Activated CD4-positive, alpha-beta T cell treated with anti-CD3 and anti-CD28 coated beads for 36 hours (primary cell): ENCODE measurements at places on chromosomes 2 and 18. TPM values are rescaled to one million over a fixed set of nuclear protein-coding genes. Genes with fewer than 3 reads are reported as not detected.
A peak's percentile ranks its signal among the peaks of the same experiment; 100 is the strongest.

- DNase-seq: no peak
Observed at GRCh38 chr2:235378944-235379343, 114.9 kb upstream of the AGAP1 start.

GRCh38 chr18:27661320-27662018, 476.4 kb upstream of the CHST9 start:
- no peak for DNase-seq

DNA sequence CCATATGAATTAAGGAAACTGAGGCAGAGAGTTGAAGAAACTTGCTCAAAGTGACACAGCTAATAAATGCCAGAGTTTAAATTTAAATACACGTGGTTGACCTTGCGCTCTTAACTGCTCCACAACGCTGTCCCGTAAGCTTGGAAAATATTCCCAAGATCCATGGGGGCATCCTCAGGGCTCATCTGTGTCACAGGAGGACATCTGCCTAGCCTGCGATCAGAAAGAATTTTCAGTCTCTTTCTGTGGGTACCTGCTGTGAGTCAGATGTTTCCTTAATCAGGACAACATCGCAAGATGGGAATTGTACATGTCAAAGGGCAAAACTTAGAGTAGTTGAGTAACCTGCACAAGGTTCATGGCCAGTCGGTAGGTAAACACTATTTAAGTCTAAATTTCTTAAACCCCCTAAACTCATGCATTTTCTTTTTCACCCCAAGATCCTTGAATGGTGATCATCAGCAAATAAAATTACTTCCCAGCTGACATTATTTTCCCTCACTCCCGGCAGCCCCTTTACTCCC, 1.4 kb downstream of the CMPK2 start:
- no peak for DNase-seq

- DNase-seq: no peak
Observed at GRCh38 chr2:23828256-23828980, 98.5 kb downstream of the ATAD2B start.

- no peak for DNase-seq
Observed at GRCh38 chr2:240603081-240603835, 16.7 kb downstream of the CAPN10 start.

GRCh38 chr2:27636766-27637165, 7.9 kb downstream of the GPN1 start:
- DNase-seq: peak; percentile 32

DNA sequence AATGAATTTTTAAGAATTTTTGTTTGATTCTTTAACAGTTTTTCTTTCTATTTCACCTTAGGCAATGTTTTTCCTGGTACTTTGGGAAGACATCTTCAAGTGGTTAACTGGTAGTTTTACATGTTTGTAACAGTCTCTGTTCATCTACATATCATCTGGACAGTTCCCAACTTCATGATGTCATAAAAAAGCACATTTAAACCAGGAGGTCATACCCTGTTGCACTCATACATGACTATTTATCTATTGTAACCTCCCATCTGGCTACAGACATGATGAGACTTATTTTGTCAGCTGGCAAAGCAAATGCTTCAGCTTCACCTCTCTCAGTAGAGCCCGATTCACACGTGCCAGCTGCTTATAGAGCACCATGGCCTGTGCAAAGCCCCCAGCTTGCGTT, 99.8 kb upstream of the YPEL5 start:
- no peak for DNase-seq

DNA sequence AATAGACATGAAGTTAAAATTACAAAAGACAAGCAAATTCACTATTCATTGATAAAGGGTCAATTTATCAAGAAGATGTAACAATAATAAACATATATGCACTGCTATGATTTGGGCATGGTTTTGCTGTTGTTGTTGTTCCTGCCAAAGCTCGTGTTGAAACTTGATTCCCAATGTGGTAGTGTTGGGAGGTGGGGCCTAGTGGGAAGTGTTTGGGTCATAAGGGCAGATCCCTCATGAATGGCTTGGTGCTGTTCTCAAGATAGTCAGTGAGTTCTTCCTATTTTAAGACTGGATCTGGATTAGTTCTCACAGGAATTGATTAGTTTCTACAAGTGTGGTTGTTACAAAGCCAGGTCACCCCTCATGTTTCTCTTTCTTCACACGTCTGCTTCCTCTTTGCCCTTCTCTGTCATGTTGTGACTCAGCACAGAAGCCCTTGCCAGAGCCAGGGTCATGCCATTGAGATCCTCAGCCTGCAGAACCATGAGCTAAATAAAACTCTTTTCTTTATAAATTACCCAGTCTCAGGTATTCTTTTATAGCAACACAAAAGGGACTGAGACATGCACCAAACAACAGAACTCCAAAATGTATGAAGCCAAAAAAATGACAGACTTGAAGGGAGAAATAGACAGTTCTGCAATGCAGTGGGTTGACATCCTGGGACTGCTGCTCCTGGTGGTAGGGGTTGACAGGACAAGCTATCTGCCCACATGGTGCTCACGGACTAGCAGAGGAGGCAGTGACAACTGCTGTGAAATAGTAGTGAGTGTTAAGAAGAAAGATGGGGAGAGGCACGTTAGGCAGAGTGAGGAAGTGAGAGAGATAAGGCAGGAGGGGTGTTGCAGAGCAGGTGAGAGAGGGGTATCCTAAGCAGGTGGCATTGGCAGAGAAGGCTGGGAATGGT, 18.6 kb upstream of the SKA1 start:
- DNase-seq: peak; percentile 30

DNA sequence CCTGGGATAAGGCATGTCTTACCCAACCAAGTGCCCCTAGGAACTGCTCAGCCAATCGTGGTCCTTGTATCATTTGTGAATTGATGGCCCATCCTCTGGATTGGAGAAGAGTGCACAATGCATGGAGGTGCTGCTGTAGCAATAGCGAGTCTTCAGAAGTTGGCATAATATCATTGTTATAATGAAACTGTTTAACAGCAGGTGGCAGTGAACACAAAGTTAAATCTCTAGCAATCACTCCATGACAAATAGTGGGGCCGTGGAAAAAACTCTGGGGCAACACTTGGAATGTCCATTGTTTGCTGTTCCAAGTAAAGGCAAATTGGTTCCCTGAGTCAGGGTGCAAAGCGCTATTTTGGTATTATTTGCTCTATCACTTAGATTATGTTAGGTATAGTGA, 11.4 kb downstream of the REG1A start:
- no peak for DNase-seq

- no peak for DNase-seq
Observed at GRCh38 chr2:58601017-58601416, 359.9 kb upstream of the FANCL start.

DNA sequence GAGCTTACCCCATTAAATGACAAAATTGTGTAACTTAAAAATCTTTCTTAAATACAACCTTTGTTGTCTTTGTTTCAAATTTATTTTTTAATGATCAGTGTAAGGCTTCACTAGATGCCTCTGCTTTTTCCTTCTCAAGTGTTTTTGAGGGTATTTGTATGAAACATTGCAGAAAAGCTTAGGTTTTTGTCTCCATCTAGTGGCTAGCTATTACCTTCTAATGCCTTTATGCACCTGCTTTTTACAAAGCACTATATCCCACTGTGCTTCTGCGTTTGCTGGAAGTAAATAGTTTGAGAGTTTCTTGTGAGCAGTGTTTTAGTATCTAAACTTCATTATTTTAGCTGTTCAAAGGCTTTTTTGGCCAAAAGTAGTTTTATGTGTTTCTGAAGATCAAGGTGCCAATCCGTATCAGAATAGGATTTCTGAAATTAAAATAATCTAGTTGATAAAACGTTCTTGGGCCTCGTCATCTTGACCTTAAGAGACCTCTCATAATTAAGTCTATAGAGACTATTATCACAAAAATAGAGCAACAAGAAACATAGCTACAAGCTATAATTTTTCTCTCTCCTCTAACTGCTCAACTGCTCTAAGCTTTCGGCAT, 47.0 kb downstream of the IWS1 start:
- DNase-seq: no peak

Gene CLEC4F
- total RNA-seq: not detected

Gene CCDC195
- not detected for total RNA-seq

Gene BOLL
- not detected for total RNA-seq
